ENCODE measurements at places on chromosomes 3 and 15.

GRCh38 chr3:52310861-52311575 is 5.1 kb upstream of the DNAH1 start:
- DNase-seq, result peak; percentile 44

- no peak for DNase-seq
Observed at GRCh38 chr3:31219131-31219843, 313.4 kb upstream of the STT3B start.

GRCh38 chr15:47678040-47678439 is 39.3 kb upstream of the SEMA6D start:
- DNase-seq, result no peak

DNA sequence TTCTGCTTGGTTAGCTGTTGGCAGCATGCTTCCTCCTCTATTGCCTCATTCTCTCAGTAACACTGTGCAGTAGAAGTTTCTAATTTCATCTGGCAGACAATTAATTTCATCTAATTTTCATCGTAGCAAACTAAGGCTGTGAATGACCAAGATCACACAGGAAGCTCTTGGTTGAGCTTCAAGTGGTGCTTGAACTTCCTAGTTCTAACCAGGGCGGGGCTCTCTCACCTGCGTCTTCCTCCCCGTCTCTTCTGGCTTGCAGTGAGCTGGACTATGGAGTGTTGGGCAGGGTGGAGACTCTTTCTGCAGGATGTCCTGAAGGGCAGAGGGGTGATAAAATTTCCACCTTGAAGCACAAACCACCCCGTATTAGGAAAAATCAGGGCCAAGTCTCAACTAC is 2.0 kb upstream of the IL16 start:
- no peak for DNase-seq

- DNase-seq, result no peak
Observed at GRCh38 chr3:157176934-157177333, 17.0 kb upstream of the CCNL1 start.

DNA sequence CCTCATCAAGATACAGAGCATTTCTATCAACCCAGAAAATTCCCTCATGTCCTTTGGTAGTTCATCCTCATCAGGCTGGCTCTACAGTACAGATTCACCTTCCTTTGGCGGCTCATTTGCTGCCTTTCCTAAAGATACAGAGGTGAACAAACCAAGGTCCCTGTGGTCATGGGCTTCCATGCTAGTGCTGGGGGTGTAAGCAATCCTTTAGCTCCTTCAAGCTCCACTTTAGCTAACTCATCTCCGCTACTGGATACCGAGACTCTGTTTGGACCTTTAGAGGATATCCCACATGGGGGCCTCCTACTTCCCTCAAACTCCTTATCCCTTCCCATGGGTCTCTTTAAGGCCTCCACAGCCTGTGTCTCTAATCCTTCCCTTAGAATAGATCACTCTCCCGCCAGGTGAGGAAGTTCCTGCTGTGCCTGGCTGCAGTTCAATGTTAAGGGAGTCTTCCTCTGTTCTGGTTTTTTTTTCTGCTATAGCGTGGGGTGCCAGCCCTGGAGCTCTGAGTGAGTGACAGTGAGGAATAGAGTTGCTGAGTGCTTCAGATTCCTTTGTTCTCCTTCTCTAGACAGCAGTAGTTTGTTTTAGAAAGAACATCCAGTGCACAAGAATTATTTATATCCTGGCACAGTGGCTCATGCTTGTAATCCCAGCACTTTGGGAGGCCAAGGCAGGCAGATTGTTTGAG is 30.7 kb downstream of the CLEC3B start:
- DNase-seq, result no peak

- no peak for DNase-seq
Observed at GRCh38 chr15:82831894-82832600, 22.6 kb downstream of the WHAMM start.

DNA sequence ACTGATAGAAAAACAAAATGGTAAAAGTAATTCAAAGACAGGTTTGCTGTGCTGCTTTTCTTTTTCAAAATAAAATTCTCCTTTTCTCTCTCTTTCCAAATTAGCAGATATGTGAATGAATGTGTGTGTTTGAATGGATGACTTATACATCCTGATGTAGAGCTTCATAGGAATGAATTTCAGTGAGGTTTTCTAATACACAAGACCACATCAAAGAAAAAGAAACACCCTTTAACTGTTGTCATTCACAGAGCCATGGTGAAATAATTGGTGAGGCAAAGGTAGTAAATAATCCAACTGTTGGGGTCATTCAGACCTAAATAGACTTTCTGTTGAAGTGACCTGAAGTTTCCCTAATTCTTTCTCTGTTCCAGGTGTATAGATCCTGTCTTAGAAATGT is 139.1 kb upstream of the ZPLD1 start:
- no peak for DNase-seq

GRCh38 chr15:53808058-53808706 is 48.7 kb upstream of the WDR72 start:
- DNase-seq, result no peak

- DNase-seq, result no peak
Observed at GRCh38 chr15:94970802-94971201, 739.4 kb downstream of the MCTP2 start.

GRCh38 chr15:91966194-91966552 is 112.7 kb downstream of the SLCO3A1 start:
- DNase-seq, result no peak

GRCh38 chr15:100926258-100926657 is 7.1 kb downstream of the LRRK1 start:
- DNase-seq, result no peak

Data from naive thymus-derived CD4-positive, alpha-beta T cell (primary cell).